NT2/D1 (cell line): ENCODE measurements at places on chromosomes 3 and 15.

- no peak for DNase-seq
These were observed 44.3 kb upstream of the FLNB start for GRCh38 chr3:57963811-57964346.

- DNase-seq: no peak
These were observed 265.6 kb upstream of the DCBLD2 start for GRCh38 chr3:99167071-99167470.

DNA sequence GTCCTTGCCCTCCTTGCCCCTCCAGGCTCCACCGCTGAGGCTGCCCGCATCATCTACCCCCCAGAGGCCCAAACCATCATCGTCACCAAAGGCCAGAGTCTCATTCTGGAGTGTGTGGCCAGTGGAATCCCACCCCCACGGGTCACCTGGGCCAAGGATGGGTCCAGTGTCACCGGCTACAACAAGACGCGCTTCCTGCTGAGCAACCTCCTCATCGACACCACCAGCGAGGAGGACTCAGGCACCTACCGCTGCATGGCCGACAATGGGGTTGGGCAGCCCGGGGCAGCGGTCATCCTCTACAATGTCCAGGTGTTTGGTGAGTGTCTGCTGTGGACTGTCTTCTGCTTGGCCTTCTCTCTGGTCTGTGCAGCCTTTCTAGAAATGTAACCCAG, 61.0 kb downstream of the BOC start:
- no peak for DNase-seq

DNA sequence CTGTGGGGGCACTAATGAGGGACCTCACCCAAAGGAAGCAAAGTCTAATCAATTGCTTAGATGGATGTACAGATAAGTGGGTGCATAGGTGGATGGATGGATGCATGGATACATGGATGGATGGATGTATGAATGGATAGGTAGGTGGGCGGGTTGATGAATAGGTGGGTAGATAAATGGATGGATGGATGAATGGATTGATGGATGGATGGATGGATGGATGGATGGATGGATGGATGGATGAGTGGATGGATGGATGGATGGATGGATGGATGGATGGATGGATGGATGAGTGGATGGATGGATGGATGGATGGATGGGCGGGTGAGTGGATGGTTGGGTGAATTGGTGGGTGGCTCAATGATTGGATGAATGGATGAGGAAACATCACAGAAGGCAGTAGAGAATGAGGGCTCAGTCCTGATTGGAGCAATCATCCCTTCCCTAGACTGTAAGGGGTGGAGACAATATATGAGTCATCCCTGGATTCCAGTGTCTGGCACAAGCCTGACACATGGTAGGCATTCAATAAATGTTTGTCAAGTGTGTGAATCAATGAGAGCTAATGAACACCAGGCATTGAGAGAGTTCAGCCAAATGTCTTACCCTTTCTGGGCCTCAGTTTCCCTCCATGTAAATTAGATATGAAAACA, 40.4 kb upstream of the PXYLP1 start:
- DNase-seq: no peak

DNA sequence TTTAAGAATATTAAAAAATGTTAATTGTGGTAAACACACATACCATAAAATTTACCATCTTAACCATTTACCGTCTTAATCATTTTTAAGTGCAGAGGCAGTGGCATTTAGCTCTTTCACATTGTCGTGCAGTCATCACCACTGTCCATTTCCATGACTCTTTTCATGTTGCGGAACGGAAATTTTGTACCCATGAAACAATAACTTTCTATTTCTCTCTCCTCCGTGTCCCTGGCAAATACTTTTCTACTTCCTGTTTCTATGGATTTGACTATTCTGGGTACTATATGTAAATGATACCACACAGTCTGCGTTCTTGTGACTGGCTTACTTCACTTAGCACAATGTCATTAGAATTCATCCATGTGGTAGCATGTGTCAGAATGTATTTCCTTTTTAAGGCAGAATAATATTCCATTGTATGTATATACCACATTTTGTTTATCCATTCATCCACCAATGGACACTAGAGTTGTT, 27.9 kb downstream of the AKAP13 start:
- no peak for DNase-seq

DNA sequence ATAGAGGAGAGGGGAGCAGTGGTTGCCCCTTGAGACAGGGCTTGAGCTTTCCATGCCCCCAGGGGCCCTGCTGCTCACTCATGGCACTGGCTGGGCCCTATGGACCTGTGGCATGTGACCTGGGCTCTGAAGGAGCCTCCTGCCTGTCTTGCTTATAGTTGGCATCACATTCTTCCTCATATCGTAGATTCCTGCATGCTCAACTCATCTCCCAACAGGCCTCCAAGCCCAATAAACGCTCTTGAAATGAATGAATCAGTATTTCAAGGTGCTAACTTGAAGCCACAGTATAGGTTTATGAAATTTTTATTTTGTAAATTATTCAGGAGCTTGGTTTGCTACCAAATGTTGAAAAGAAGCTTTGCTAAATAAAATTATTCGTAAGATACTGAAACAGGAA, 93.3 kb upstream of the SLC7A14 start:
- DNase-seq: no peak

DNA sequence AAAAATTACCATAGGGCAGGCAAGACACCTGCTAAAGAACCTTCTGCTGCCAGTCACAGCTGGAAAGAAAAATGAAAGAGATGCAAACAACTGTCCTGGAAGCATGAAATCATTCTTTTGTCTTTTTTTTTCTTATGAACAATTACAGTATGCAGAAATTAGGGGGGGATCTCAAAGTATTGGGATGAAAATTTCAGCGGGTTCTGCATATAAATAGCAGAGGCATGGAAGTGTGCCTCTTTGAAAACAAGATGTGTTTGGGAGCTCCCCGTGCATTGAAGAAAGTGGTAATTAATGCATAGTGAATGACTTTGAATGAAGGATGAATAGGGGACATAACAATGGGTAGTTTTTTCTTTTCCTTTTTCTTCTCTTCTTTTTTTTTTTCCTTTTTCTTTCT, 431.2 kb downstream of the SOX2 start:
- peak; percentile 56 for DNase-seq

DNA sequence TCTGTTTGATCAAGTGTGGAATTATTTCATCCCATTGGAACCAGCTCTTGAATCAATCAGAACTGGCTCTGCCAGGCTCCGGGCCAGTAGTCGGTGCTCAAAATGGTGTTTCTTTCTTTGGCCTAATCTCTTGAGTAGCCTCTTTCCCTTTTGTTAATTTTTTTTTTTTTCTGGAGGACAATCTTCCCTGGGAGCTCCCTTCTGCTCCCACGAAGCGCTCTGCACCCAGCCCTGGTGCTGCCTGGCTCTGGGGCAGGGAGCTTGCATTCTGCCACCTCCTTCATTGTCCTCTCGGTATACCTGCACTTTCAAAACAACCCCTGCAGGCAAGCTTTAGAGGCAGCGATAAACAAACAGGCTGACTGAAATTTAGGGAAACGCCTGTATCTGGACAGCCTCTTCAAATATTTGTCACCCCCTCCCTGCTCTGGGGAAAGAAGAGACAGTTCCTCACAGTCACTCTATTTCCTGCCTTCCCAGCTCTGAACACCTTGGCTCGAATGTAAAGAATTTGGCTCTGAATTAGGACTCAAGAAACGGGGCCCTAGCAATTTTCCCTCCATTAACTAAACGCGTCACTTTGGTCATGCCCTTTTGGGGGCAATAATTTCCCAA, 1.1 kb upstream of the THSD4 start:
- no peak for DNase-seq

DNA sequence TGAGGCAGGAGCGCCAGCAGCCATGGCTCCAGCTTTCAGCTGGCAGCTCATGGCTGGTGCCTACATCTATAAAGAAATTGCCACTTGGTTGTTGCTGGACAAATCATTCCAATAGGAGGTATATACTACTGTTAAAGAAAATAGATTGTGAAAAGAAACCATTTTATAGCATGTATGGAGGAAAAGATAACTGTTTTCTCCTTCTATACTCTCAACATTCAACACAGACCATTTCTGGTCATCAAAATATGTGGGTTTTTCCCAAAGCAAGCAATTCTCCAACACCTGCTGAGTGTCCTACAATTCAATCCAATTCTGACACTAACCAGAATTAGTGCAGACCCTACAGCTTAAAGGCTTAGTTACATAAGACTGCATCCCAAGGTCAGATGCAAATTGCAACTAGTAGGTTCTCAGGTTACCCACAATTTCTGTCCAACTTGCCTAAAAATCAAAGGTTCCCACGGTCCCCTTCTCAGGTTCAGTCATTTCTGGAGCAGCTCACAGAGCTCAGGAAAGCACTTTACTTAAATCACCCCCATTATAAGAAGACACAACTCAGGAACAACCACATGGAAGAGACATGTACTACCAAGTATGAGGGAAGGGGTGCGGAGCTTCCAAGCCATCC, 42.4 kb upstream of the STRIT1 start:
- no peak for DNase-seq

DNA sequence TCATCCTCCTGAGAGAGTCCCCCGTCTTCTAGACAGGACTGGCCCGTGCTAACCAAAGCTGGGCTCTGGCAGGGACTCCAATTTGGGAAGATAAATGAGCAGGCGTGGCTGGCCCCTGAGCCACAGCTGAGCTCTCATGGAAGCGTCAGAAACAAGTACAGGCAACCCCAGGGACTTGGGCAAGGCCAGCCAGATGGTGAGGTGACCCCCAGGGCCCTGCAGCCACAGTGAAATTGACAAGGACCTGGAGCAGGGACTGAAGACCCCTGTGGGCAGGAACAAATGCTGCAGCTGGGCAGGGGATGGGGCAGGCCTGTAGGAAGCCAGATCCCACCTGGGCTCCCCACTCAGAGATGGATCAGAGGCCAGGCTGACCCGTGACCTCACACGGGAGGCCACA, 32.8 kb upstream of the CGNL1 start:
- DNase-seq: no peak

GRCh38 chr3:23262766-23263165, 59.6 kb downstream of the UBE2E2 start:
- DNase-seq: no peak
